WTC11 (cell line): ENCODE measurements at places on chromosomes 4 and X.

GRCh38 chr4:136690360-136690759 lies 841.9 kb downstream of the PCDH18 start:
- no peaks in the 10 kb centered on the region for H3K36me3 ChIP-seq
- H3K27ac ChIP-seq = peak overlapping the region; percentile 30; the same call in 1 of the 2 replicates
- DNase-seq = no peak
- peaks cover 34% of the 10 kb centered on the region for H3K4me1 ChIP-seq
- H3K4me3 ChIP-seq = no peak overlapping the region

- peak; percentile 33 for DNase-seq
- H3K36me3 ChIP-seq = no peaks in the 10 kb centered on the region
- peak overlapping the region; percentile 91 for H3K4me3 ChIP-seq
- H3K4me1 ChIP-seq = peaks cover 17% of the 10 kb centered on the region; the same call in 1 of the 2 replicates
- peak overlapping the region; percentile 82 for H3K27ac ChIP-seq
Measured at GRCh38 chrX:115561605-115562479, 868 bp downstream of the PLS3 start.

GRCh38 chr4:24537025-24537424 lies 47.3 kb downstream of the DHX15 start:
- peaks cover 39% of the 10 kb centered on the region for H3K4me1 ChIP-seq
- no peak for DNase-seq
- H3K27ac ChIP-seq = peak overlapping the region; percentile 61

GRCh38 chr4:158313566-158313965 lies 103.3 kb downstream of the TMEM144 start:
- no peaks in the 10 kb centered on the region for H3K4me1 ChIP-seq
- H3K27me3 ChIP-seq = no peaks in the 10 kb centered on the region
- no peak for DNase-seq
- no peaks in the 10 kb centered on the region for H3K36me3 ChIP-seq
- H3K27ac ChIP-seq = no peak overlapping the region

- H3K27me3 ChIP-seq = no peaks in the 10 kb centered on the region
- no peak for DNase-seq
- no peak overlapping the region for H3K4me3 ChIP-seq
- H3K36me3 ChIP-seq = peaks cover 34% of the 10 kb centered on the region
Measured at GRCh38 chr4:184388106-184388505, 86.2 kb downstream of the IRF2 start.

- H3K27ac ChIP-seq = no peak overlapping the region
- H3K4me3 ChIP-seq = no peak overlapping the region
- H3K27me3 ChIP-seq = peaks cover 2% of the 10 kb centered on the region; the same call in 1 of the 2 replicates
- peaks cover 11% of the 10 kb centered on the region for H3K4me1 ChIP-seq
- H3K36me3 ChIP-seq = no peaks in the 10 kb centered on the region
- DNase-seq = no peak
Measured at GRCh38 chr4:104870495-104871233, 276.0 kb upstream of the TET2 start.

DNA sequence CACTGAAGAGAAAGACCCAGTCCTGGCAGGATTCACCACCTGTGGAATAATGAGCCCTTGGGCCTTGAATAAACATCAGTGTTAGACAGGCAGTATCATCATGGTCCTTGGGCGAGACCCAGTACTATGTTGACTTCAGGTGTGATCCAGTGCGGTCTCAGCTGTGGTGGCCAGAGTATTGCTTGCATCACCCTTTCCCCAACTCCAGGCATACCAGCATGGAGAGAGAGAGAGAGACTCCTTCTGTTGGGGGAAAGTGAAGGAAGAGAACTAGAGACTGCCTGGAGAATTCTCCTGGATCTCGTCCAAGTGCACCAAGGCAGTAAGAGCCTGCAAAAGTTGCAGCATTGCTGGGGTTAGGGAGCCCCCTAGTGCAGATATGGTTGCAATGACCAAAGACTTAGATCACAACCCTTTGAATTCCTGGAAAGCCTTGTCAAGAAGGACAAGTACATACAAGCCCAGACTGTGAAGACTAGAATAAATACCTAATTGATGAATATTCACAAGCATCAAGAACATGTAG lies 61.1 kb upstream of the VAMP7 start:
- peaks cover 7% of the 10 kb centered on the region for H3K4me1 ChIP-seq
- no peak overlapping the region for H3K27ac ChIP-seq
- peaks cover 35% of the 10 kb centered on the region for H3K36me3 ChIP-seq
- H3K4me3 ChIP-seq = no peak overlapping the region

DNA sequence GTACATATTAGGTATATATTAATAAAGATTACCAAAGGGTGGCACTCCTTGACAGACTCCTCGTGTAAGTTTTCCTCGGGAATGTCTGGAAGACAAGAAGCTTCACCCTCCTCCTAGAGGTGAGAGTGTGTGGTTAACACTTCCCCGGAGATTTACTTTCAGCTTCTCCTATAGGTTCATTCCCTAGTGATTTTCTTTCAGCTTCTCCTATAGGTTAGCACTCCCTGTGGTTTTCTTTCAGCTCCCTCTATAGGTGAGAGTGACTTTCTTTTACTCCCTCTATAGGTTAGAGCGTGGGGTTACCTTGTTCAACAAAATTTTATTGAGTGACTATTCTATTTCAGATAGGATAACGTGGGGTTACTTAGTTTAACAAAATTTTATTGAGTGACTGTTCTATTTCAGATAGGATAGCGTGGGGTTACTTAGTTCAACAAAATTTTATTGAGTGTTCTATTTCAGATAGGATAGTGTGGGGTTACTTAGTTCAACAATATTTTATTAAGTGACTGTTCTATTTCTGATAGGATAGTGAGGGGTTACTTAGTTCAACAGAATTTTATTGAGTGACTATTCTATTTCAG lies 106.0 kb upstream of the PLAC1 start:
- no peak overlapping the region for H3K27ac ChIP-seq
- H3K36me3 ChIP-seq = peaks cover 4% of the 10 kb centered on the region
- peaks cover 13% of the 10 kb centered on the region for H3K4me1 ChIP-seq
- DNase-seq = no peak
- no peak overlapping the region for H3K4me3 ChIP-seq
- H3K27me3 ChIP-seq = no peaks in the 10 kb centered on the region

DNA sequence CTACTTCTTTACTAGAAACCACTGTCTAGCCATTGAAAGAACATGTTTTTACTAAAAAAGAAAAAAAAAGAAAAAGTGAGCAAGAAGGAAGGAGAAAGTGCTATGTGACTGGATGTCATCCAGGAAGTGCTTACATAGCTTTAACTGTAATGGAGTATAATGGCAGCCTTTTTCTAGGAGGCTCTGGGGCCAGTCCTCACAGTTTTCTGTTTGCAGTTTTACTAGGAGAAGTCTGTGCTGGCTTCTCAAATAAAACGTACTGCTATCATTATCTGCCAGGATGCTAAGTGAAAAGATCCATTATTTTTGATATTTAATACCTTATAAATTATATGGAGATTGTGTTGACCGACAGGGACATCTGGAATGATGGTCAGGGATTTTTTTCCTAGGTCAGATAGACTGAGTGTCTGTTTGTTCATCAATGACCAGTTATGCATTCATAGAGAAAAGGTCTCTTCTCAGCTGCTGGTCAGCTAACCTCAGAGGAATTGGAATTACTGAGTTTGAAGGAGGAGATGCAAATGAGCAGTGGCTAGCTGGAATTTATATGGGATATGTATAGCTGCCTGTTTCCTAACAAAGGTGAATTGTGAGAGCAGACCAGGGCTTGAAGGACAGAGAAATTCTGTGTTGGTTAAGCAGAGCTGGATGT lies 21.7 kb downstream of the LPAR4 start:
- no peak for DNase-seq
- no peaks in the 10 kb centered on the region for H3K4me1 ChIP-seq
- H3K27ac ChIP-seq = no peak overlapping the region
- H3K4me3 ChIP-seq = no peak overlapping the region

DNA sequence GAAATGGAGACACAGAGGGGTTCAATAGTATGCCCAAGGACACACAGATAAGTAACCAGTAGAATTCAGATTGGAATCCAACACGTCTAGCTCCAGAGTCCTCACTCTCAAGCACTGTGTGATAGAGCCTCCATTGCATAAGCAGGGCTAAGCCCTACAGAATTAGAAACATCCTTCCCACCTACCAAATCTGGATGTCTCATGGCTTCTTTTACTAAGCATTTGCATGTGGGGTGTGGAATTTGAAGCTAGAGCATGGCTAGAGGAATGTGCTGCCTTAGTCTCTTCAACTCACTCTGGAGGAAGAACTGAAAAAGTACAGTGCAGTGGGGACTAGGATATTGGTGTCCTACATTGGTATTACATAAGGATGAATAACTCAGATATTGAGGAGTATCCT lies 119.4 kb downstream of the MFAP3L start:
- H3K27me3 ChIP-seq = no peaks in the 10 kb centered on the region
- H3K4me1 ChIP-seq = peaks cover 15% of the 10 kb centered on the region
- H3K27ac ChIP-seq = no peak overlapping the region
- DNase-seq = no peak

DNA sequence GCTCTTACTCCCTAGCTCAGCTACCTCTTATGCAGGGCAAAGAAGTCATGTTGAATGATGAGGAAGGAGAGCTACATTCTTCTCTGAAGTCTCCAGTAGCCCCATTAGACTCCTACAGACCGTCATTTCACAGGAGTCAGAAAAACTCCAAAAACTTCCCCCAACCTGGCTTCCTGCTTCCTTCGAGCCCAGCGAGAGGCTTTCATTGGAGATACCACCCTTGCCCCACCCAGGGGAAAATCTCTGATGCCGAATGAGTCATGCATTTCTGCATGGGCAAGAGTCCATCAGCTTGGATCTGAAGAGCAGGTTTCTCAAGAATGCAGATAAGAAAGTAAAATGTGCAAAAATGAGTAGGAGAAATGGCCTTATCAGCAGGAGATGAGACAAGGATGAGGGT lies 53.0 kb downstream of the ARSF start:
- no peak for DNase-seq
- no peaks in the 10 kb centered on the region; the same call in 1 of the 2 replicates for H3K27me3 ChIP-seq
- H3K4me3 ChIP-seq = no peak overlapping the region
- no peak overlapping the region for H3K27ac ChIP-seq
- H3K4me1 ChIP-seq = no peaks in the 10 kb centered on the region

DNA sequence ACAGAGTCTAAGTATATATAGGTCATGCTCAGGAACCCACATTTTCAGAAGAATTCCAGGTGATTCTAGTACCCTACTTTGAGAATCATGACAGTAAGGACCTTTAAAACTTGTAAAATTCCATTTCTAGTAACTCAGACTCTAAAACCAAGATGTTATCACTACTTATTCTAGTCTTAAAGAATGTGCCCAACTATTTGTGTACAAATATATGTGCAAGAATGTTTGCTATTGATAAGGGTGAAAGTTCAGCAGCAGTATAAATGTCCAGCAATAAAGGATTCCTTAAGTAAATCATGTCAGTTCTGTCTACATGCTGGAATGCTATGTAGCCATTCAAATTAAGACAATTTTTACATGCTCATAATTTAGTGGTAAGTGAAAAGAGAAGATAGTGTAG lies 71.1 kb upstream of the MAGEB2 start:
- H3K4me3 ChIP-seq = no peak overlapping the region
- no peak for DNase-seq
- no peaks in the 10 kb centered on the region for H3K36me3 ChIP-seq
- no peak overlapping the region for H3K27ac ChIP-seq
- H3K4me1 ChIP-seq = peaks cover 11% of the 10 kb centered on the region
- H3K27me3 ChIP-seq = no peaks in the 10 kb centered on the region

DNA sequence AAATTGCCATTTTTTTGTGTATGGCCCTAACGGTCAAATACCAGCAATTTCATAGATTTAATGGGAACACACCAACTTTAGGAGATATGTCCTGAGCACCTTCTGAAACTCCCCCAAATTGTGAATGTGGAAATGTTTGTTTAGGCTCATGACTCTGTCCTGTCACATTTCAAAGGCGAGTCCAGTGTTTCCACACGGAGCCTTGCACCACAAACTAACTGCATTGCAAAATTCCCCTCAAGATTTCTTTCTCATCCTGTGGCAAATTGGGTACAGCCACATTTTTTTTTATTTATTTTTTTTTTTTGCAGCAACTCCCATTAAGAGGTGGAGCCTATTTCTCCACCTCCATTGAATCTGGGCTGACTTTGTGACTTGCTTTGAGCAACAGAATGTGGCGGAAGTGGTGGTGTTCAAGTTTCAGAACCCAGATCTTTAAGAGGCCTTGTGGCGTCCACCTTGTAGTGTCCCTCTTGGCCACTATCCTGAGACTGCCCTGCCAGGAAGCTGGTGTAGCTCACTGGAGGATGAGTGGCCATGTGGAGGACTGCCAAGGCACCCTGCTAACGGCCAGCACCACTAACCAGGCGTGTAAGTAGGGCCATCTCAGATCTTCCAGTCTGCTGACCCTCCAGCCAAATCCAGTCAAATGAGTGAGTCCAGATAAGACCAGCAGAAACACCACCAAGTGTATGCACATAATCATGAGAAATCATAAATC lies 172.4 kb upstream of the SCML1 start:
- H3K27ac ChIP-seq = no peak overlapping the region
- H3K36me3 ChIP-seq = no peaks in the 10 kb centered on the region
- no peaks in the 10 kb centered on the region for H3K27me3 ChIP-seq
- H3K4me1 ChIP-seq = peaks cover 27% of the 10 kb centered on the region

DNA sequence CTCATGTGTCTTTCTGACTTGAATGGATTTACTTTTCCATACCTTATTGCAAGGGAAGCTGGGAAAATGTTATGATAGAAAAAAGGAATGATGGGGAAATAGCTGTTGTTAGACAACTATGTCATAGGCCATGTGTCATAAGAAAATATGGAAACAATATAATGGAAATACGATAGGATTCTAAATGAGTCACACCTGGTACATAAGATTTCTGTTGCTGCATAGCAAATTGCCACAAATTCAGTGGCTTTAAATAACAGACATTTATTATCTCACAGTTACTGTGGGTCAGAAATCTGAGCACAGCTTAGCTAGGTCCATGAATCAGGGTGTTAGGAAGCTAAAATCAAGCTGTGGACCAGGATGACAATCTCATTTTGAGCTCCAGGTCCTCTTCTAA lies 44.6 kb upstream of the ANKRD50 start:
- no peak overlapping the region for H3K27ac ChIP-seq
- no peaks in the 10 kb centered on the region for H3K4me1 ChIP-seq
- H3K36me3 ChIP-seq = no peaks in the 10 kb centered on the region

- H3K4me1 ChIP-seq = no peaks in the 10 kb centered on the region; the same call in 1 of the 2 replicates
- H3K4me3 ChIP-seq = no peak overlapping the region
- DNase-seq = peak; percentile 21
- H3K27ac ChIP-seq = no peak overlapping the region
Measured at GRCh38 chrX:68808686-68809357, 20.0 kb upstream of the EFNB1 start.

- no peaks in the 10 kb centered on the region for H3K27me3 ChIP-seq
- DNase-seq = no peak
- H3K4me1 ChIP-seq = no peaks in the 10 kb centered on the region
- H3K27ac ChIP-seq = no peak overlapping the region
- no peaks in the 10 kb centered on the region for H3K36me3 ChIP-seq
Measured at GRCh38 chr4:54961357-54961975, 163.9 kb downstream of the KDR start.

- no peaks in the 10 kb centered on the region for H3K4me1 ChIP-seq
- DNase-seq = no peak
- H3K4me3 ChIP-seq = no peak overlapping the region
- H3K27me3 ChIP-seq = no peaks in the 10 kb centered on the region; the same call in 1 of the 2 replicates
Measured at GRCh38 chr4:56195025-56195424, 192.3 kb downstream of the AASDH start.
